Fibroblast of pulmonary artery (primary cell): ENCODE measurements at places on chromosomes 16 and 17.

DNA sequence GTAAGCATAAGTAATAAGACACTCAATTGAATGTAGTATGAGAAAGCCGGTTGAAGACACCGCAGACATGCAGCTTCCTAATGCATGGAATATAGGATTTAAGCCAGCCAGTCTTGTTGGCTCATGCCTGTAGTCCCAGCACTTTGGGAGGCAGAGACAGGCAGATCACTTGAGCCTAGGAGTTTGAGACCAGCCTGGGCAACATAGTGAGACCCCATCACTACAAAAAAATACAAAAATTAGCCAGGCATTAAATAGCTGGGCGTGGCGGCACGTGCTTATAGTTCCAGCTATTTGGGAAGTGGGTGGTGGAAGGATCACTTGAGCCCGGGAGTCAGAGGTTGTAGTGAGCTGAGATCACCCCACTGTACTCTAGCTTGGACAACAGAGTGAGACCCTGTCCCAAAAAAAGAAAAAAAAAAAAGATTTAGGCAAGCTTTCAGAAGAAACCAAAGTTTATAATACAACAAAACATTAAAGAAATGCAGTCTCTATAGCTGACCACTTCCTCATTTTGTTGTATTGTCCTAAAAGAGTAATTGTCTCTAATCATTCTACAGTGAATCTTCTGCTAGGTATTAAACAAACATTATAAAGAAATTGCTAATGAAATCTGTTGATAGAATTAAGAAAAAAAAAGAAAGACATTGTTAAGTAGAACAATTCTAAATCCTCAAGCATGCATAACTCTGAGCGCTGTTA lies 68.6 kb upstream of the KIFC3 start:
- no peak for DNase-seq

DNA sequence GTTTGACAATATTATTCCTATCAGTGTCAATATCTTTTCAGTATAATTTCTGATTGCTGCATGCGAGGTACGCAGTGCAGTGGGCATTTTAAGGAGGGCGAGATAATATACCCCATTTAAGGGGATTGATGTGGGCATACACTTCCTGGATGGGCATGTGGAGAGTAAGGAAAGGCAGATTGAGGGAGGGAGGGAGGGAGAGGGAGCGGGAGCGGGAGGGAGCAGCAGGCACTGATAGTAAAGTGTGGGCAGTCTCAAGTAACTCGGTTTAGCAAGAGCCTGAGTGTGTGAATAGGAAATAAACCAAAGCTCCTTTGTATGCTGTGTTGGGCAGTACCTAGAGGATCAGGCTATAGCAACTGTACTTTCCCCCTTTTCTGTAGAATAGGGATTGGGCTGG lies 5.1 kb downstream of the BPTF start:
- peak; percentile 29 for DNase-seq

GRCh38 chr16:27324851-27325301 lies 11.1 kb downstream of the IL4R start:
- no peak for DNase-seq

DNA sequence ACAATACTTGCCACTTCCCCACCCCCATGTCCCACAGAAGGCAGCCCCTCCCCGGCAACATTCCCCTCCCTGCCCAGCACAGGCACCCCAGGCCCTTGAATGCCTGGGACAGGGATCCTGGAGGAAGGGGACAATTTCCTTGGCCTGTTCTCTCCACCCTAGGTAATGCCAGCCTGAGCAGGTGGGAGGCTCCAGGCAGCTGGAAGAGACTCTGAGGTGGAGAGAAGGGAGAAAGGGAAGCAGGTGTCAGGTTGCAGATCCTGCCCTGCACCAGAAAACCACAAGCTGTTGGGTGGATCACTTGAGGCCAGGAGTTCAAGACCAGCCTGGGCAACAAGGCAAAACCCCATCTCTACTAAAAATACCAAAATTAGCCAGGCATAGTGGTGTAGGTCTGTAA lies 8.9 kb downstream of the MPP2 start:
- DNase-seq, result no peak

- no peak for DNase-seq
Observed at GRCh38 chr16:29148867-29149272, 164.0 kb downstream of the LAT start.

DNA sequence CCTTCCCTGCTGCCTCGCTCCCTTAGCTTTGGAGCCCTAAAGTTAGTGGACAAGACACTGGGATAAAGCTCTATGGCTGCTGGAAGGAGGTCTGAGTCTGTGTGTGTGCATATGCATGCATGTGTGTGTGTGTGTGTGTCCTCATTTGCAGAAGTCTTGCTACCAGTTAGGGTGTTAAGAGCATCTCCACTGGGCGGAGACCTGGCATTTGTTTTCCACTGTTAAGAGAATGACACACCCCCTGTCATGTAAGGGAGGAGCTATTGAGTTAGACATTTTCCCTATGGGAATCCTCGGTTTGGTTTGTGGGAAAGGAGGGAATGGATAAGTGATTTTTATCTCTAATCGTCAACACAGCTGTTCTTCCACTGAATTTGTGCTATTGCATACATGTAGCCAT lies 24.8 kb upstream of the ARHGAP23 start:
- peak; percentile 28 for DNase-seq

DNA sequence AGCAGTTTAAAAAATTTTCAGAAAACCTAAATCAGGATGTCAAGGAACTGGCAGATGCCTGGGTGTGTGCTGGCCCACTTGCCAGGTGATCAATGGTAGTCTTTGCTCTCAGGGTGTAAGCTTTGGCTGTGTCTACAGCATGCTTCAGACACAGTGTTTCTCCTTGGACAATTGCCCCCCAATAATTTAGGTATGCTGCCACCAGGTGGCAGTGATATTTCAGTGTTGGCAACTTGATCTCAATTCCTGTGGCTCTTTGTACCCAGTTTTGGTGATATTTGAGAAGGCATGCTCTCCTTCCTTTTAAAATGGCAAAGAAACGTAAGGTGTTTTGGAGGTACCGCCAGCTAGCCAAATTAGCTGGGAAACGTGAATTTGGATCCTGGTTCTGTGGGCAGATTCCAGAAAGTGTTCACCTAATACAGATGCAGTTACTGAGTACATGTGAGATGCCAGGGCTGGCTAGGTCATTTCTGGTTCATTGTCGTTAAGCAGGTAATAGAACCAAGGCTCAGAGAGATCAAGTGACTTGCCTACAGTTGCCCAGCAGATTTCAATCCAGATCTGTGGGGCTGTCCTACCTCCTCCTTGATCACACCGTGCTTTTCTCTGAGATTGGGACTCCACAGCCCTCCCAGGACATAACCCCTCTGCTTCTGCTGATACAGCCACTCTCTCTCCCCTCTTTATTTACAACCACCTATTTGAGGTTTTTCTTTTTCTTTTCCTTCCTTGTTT lies 155.6 kb upstream of the PLCG2 start:
- peak; percentile 68 for DNase-seq

DNA sequence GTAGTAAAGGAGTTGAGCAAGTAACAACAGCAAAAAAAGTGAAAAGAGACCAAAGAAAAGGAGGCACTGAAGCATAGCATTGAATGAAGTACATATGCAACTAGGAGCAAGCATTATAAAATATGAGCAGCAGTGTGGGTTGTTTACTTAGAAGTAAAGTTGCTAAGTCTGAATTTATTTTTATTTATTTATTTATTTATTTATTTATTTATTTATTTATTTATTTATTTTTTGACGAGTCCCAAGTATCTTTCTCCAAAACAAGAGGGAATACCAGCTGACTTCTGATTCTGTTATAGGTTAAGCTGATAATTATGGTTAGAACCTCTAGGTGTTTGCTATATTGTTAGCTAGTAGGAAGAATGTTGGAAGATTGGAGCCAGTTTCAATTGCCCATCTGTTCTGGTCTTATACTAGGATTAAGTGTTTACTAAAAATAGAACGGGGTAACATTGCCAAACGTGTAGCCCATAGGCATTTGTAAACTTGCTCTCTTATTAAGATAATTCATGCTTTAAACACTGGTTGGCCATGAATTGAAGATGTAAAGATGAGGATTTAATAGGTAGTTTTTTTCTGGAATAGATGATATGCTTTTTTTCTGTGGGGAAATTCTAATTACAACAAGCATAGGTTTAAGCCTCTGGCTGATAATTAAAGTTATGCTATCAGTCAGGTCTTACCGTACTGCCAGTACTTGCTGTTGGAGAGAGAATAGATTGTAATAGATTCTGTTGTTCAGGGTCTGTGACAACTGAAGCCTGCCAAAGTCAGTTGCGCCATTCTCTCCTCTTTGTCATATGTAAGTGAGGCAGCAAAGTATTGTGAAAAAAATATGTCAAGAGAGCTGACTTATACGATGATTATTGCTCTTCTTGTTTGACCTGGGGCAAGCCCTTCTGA lies 66.7 kb downstream of the PPM1E start:
- DNase-seq, result peak; percentile 14

DNA sequence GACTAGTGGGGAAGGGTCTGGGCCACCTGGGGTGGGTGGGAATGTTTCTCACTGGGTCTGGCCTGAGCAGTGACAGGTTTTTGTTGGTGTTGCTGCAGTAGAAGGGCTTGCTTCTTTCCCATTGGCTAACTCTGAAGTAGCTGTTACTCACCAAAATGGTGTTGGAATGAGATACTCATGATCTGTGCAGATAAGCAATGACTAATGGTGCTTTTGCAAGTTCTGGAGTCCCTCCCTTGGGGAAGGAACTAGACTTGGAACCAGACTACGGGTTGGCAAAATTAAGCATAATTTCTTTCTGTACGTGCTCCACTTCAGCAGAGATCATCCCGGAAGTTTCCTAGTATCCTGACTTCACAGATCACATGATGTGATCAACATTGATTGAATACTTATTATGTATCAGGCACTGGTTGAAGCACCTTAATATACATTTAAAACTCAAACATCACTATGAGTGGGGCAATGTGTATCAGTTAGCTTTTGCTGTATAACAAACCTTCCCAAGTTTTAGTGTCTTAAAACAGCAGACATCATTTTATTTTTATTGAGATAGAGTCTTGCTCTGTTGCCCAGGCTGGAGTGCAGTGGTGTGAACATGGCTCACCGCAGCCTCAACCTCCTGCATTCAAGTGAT lies 30.1 kb downstream of the CHP2 start:
- peak; percentile 13 for DNase-seq

DNA sequence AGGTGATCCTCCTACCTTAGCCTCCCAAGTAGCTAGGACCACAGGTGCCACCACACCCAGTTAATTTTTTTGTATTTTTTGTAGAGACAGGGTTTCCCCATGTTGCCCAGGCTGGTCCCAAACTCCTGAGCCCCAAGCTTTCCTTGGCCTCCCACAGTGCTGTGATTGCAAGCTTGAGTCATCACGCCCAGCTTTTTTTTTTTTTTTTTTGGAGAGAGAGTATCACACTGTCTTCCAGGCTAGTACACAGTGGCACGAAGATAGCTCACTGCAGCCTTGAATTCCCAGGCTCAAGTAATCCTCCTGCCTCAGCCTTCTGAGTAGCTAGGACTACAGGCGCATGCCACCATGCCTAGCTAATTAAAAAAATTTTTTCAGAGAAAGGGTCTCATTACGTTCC lies 27.2 kb downstream of the HEATR9 start:
- peak; percentile 32 for DNase-seq

GRCh38 chr17:76789235-76789788 lies 51.4 kb downstream of the MFSD11 start:
- DNase-seq, result no peak

DNA sequence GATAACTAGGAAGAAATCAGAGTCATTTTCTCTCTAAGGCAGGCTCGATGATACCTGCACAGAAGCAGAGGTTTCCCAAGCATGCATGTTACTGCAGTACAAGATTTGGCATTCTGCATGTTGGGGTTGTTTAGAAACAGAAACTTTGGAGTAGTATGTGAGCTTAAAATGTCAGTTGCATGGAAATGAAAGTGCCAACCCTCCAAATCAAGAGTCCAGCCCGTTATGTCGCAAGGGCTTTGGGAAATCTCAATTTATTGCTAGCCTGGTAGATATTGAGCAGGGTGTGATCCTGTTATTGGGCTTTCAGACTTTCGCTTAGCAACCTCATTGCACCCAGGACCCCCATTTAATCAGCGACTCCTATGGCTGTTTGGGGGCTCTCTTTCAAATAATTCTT lies 490.8 kb downstream of the MAF start:
- no peak for DNase-seq

DNA sequence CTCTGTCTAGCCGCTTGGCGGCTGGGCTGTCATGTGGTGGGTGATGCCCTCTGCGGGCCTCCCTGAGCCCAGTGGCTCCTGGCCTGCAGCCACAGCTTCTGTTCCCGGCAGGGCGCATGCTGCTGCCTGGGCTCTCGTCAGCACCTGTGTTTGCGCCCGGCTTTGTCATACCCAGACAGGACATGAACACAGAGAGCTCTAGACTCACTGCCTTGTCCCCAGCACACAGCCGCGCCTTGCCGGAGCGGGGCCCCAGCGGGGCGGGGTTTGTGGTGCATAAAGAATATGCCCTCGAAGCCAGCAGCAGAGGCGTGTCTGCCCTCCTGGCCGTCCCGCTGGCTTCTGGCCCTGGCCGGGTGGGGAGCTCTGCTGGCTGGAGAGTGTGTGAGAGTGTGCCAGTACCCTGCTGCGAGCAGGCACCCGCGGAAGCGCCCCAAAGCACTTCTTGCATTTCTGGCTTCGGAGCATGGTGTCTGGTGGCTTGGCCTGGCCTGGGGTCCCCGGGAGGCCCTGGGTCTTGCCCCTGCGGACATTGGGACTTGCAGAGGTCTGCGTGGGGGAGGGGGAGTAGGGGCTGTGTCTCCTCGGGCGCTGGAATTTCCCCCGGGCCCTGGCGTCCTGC lies 14.4 kb downstream of the ASPSCR1 start:
- peak; percentile 47 for DNase-seq

GRCh38 chr16:78448658-78449271 lies 349.3 kb downstream of the WWOX start:
- DNase-seq, result no peak

DNA sequence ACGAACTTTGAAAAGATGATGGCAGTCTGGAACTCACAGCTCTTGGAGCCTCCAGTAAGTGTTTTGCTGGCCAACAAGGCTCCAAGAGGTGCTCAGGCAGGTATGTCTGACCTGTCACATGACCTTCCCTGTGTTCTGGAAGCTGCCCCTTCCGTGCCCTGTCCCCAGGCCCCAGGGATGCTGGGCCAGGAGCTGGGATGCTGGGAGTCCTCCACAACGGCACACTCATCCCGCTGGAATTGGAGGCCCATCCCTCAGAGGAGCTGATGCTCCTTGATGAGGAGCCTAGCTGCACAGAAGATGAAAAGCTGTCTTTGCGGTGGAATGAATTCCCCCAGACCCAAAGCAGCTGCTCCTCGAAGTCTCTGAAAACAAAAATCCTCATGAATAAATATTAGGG lies 47.8 kb downstream of the HOXB1 start:
- no peak for DNase-seq

- no peak for DNase-seq
Observed at GRCh38 chr16:67710607-67711006, 8.5 kb downstream of the GFOD2 start.

GRCh38 chr16:5653789-5654188 lies 556.2 kb upstream of the EEF2KMT start:
- no peak for DNase-seq

GRCh38 chr17:50171371-50172071 lies 5.7 kb downstream of the SGCA start:
- DNase-seq, result no peak
